Neural cell (in vitro differentiated cells): ENCODE measurements at places on chromosomes 1 and 21. TPM values are rescaled to one million over a fixed set of nuclear protein-coding genes. Genes with fewer than 3 reads are reported as not detected.

The HSPA13 gene
- polyA plus RNA-seq, result 137 and 165 TPM in 2 replicates

The CYP4X1 gene
- 20.7 and 22.8 TPM in 2 replicates for polyA plus RNA-seq

The IL19 gene
- not detected in 2 replicates for polyA plus RNA-seq

The HMCN1 gene
- 0.02 and 0.66 TPM in 2 replicates for polyA plus RNA-seq

The CTTNBP2NL gene
- 11.8 and 12.5 TPM in 2 replicates for polyA plus RNA-seq

The DNASE2B gene
- polyA plus RNA-seq, result 26.1 and 27.9 TPM in 2 replicates

The UMODL1 gene
- 0.11 TPM in 1 of 2 replicates, not detected in the other for polyA plus RNA-seq

The SPATA46 gene
- polyA plus RNA-seq, result not detected in 2 replicates

The CRTC2 gene
- 12.1 and 14.0 TPM in 2 replicates for polyA plus RNA-seq

The ZFP69 gene
- 11.6 and 12.3 TPM in 2 replicates for polyA plus RNA-seq

The HSF2BP gene
- polyA plus RNA-seq, result 0.54 and 0.89 TPM in 2 replicates

The RIMKLA gene
- 35.4 and 37.5 TPM in 2 replicates for polyA plus RNA-seq

The TPM3 gene
- polyA plus RNA-seq, result 339 and 356 TPM in 2 replicates

The CFAP126 gene
- polyA plus RNA-seq, result not detected in 2 replicates

The KIF26B gene
- polyA plus RNA-seq, result 6.3 and 7.2 TPM in 2 replicates

The CRYAA gene
- not detected in 2 replicates for polyA plus RNA-seq

The EEIG2 gene
- polyA plus RNA-seq, result 13.1 and 13.2 TPM in 2 replicates

The TSPAN2 gene
- 28.9 and 34.4 TPM in 2 replicates for polyA plus RNA-seq

The AIRE gene
- polyA plus RNA-seq, result not detected in 2 replicates

The BRINP3 gene
- polyA plus RNA-seq, result 3.7 and 7.7 TPM in 2 replicates

The LCE7A gene
- not detected in 2 replicates for polyA plus RNA-seq

The CAMK1G gene
- polyA plus RNA-seq, result 3.0 and 6.1 TPM in 2 replicates

The CRYBG2 gene
- 0.18 and 2.5 TPM in 2 replicates for polyA plus RNA-seq

The ZNF593OS gene
- polyA plus RNA-seq, result not detected in 2 replicates

The PRELP gene
- not detected in 2 replicates for polyA plus RNA-seq

The OR2G6 gene
- not detected in 2 replicates for polyA plus RNA-seq

The ATP6V1G3 gene
- not detected in 2 replicates for polyA plus RNA-seq

The SLAMF9 gene
- polyA plus RNA-seq, result not detected in 2 replicates

The SLAMF8 gene
- polyA plus RNA-seq, result not detected in 2 replicates

The PTPRF gene
- 66.6 and 95.1 TPM in 2 replicates for polyA plus RNA-seq

The RNU1-3 gene
- polyA plus RNA-seq, result under 0.01 TPM in 1 of 2 replicates, not detected in the other

The TMIGD3 gene
- polyA plus RNA-seq, result not detected in 2 replicates

The CALML6 gene
- polyA plus RNA-seq, result not detected in 2 replicates

The CR1L gene
- polyA plus RNA-seq, result not detected in 2 replicates

The NPHS2 gene
- polyA plus RNA-seq, result not detected in 2 replicates

The PLD5 gene
- polyA plus RNA-seq, result 0.64 and 0.92 TPM in 2 replicates

The A3GALT2 gene
- polyA plus RNA-seq, result 0.35 TPM in 1 of 2 replicates, not detected in the other

The FAM78B gene
- polyA plus RNA-seq, result 2.4 and 3.9 TPM in 2 replicates

The HJV gene
- polyA plus RNA-seq, result not detected in 2 replicates

The PRAMEF20 gene
- polyA plus RNA-seq, result not detected in 2 replicates

The STIL gene
- 0.53 and 1.5 TPM in 2 replicates for polyA plus RNA-seq

The FNDC10 gene
- 4.5 and 6.2 TPM in 2 replicates for polyA plus RNA-seq

The UBXN10 gene
- polyA plus RNA-seq, result 0.64 and 0.82 TPM in 2 replicates

The INPP5B gene
- polyA plus RNA-seq, result 13.4 and 13.8 TPM in 2 replicates

The ADSS2 gene
- polyA plus RNA-seq, result 78.0 and 86.1 TPM in 2 replicates
